ENCODE measurements at places on chromosomes 4 and X.

DNA sequence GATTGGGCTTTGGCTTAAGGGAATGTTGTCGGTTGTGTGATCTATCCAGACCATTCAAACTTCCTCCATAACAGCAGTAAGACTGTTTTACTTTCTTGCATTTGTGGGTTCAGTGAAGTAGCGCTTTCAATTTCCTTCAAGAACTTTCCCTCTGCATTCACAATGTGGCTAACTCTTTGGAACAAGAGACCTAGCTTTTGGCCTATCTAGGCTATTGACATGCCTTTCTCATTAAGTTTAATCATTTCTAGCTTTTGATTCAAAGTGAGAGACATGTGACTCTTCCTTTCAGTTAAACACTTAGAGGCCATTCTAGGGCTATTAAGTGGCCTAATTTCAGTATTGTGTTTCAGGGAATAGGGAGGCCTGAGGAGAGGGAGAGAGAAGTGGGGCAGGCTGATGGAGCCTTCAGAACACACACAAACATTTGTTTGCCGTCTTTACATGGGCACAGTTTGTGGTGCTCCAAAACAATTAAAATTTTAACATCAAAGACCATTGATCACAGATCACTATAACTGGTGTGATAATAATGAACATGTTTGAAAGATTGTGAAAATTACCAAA is 34.1 kb downstream of the ADH5 start:
- DNase-seq: no peak

DNA sequence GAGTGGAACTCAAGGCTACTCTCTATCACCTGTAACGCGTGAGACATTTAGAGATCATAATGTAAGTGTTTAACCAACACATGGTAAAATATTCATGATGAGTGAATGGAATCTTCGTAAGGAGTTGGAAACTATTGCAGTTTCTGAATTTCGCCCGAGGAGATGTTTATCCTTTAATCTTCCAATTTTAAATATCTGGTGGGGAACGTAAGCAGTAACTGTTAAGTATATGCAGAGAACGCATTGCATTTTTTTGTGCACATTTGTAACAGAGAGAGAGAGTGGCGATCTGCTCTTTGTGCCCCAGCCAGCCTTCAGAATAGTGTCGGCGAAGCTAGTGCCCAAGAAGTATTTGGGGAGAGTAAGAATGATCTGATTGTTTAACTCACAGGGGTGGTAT is 9.8 kb downstream of the PGM2 start:
- DNase-seq: no peak

GRCh38 chr4:3036131-3036952 is 38.0 kb downstream of the HTT-AS start:
- no peak for DNase-seq

DNA sequence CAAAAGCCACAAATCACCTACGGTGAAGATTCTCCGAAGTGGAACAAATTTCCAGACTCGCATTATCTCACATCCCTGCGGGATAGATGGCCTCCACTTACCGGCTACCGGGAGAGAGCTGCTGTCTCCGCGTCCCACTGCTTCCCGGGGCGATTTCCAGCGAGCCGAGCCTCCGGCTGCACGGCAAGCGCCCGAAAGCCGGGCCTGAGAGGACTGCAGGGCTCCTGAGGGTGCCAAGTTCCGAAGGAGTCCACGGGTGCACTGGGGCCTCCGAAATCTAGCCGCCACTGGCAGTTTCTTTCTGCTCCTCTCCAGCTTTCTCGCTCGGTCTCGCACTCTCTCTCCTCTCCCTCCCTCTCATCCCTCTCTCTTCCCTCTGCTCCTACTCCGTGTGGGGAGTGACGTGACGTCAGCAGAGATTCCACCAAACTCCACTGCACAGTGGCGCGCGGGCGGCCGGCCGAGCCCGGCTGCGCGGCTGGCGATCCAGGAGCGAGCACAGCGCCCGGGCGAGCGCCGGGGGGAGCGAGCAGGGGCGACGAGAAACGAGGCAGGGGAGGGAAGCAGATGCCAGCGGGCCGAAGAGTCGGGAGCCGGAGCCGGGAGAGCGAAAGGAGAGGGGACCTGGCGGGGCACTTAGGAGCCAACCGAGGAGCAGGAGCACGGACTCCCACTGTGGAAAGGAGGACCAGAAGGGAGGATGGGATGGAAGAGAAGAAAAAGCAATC is 14.0 kb upstream of the PITX2 start:
- no peak for DNase-seq
